Activated naive CD4-positive, alpha-beta T cell treated with Interleukin-2 at 50 U/mL for 16 hours (primary cell): ENCODE measurements at places on chromosomes 5 and 9.

DNA sequence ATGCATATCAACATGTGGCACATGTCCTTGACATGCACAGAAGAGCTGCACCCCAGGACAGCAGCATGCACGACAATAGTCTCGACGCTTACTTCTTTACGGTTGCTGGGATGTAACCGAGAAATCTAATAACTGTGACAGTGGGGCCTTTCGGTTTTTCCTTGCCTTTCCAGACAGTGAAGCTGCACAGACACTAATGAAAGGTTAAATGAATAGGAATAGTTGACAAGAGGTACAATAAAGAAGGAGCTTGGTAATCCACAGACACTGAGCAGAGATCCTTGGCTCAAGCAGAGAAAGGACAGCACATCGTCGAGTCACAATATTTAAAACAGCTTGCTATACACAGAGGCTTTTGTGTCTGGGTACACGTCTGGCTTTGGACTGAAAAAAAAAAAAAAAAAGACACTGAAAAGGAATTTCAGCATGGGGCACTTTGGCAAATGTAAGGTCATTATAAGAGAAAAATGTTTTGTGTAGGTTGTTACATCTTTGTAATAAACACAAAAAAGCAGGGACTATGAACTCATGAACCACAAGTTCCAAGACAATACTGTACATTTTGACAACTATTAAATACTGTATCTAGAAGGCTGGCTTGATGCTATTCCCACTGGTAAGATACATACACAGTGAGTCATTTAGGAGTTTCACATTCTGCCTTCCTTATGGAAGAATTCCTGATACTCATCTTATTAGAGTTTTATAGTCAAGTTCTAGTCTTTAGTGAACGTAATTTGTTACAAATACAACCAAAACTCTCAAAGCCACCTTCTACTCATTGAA lies 5.6 kb downstream of the BNC2 start:
- no peak for DNase-seq

DNA sequence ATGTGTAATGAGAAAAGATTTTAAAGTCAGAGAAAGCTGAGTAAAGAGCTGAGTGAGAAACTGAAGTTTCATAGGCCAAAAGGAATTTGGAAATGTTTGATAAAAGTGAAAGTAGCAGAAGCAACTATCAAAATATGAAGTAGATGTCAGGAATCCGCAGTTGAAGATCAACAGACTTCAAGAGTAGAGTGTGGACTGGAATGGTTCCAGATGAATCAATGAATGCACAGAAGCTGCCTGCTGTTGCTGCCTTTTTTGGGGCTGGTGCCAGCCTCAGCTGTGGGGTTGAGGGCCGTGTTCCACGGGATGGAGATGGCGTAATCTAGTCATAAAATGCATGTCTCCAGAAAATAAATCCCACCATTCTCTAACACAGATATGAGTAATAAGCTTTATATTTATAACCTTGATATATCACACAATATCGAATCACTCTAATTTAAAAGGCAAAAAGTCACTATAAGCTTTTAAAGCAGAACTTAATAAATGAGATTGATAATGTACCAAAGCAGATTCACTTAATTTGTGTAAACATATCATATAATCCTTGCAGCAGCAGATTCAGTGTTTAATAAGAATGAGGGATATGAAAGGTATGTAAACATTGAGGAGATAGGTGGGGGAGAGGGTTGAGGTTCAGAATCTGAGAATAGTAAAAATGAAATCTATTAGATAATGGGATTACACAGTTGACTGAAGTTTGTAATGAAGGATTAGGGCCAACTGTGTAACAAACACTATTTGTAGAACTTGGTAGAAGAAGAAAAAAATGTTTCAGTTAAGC lies 652.3 kb upstream of the FTMT start:
- DNase-seq, result no peak

- no peak for DNase-seq
Measured at GRCh38 chr5:55899344-55899743, 48.2 kb downstream of the IL31RA start.

DNA sequence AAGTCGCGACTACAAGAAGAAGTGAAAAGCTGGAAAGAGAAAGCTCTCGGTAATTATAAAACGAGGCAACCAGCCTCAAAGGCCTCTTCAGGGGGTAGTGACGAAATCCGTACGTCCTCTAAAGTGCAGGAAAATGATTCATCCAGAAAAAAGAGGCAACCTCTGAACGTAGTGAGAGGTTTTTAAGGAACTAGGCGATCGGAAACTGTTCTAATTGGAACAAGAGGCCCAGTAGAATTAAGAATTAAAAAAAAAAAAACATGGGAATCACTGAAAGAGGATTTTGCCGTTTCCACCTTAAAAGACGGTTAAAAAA lies 1.0 kb downstream of the CSNK1A1 start:
- no peak for DNase-seq

DNA sequence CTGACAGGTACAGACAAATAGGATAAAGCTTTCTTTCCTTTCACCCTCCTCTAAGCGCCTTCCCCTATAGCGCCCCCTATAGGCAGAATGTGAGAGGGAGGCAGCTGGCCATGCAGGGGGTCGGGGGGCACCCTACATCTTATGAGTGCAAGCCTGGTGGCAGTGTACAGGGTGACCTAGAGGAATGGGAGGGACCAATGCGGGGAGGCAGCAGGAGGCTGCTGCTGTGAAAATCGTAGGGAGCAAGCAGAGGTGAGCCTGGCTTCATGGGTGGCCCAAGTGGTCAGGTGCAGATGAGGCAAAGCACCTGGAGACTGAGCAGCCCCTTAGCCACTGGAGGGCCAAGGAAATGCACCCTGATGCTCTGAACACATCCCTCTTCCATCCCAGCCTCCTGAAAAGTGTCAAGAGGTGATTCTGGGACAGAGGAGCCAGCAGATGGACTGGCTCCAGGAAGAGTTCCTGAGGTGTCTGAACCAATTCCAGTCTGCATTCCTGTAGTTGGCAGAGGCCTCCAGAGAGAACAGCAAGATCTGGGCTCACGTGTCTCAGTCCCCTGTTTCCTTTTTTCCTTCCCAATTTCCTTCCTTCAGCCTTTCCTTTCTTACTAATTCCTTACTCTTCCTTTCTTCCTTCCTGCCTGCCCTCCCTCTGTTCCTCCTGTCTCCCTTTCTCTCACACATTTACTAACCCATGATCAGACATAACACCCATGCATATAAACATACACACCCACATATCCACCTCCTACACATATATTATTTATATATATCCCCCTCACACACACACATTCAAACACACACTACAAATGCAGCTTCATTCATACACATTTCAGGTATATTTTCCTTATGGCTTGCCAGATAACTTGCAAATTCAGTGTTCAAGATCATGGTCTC lies 32.8 kb upstream of the GALNT10 start:
- no peak for DNase-seq

DNA sequence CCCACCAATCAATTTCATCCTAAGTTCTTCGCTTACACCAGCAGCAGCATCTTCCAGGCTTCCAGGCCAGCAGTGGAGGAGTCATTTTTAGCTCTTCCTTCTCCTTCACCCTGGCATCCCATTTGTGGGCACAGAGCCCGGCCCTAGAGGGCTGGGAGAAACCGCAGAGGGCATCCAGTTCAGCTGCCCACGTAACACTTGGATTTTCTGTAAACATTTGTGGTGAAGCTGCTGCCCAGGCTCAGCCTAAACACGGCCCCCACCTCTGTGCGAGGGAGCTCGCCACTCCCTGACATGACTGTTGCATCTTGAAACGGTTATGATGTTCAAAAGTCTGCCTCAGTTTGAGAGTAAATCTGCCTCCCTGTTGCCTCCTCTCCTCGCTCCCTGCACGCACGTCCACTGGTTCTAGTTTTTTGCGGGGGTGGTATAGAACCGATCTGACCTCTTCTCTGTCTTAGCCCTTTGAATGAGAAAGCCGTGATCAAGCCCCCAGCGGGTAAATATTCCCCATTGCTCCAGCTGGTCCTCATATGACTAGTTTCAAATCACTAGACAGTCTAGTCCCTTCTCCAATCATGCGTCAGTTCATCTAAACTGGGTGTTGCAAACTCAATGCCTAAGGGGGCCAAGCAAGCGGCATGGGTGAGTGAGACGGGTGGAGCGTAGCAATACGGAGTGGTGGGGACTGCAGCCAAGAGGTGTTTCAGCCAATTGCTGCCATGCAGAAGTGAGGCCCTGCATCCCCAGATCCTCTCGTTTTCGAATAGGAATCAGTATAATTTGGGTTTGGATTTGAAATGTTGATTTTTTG lies 34.9 kb upstream of the N4BP3 start:
- DNase-seq, result no peak

- DNase-seq, result no peak
Measured at GRCh38 chr5:122730037-122730436, 44.8 kb upstream of the SNX2 start.

- DNase-seq, result no peak
Measured at GRCh38 chr9:89564346-89564878, 40.4 kb upstream of the GADD45G start.

GRCh38 chr5:168261227-168261571 lies 30.2 kb upstream of the WWC1 start:
- DNase-seq, result no peak

DNA sequence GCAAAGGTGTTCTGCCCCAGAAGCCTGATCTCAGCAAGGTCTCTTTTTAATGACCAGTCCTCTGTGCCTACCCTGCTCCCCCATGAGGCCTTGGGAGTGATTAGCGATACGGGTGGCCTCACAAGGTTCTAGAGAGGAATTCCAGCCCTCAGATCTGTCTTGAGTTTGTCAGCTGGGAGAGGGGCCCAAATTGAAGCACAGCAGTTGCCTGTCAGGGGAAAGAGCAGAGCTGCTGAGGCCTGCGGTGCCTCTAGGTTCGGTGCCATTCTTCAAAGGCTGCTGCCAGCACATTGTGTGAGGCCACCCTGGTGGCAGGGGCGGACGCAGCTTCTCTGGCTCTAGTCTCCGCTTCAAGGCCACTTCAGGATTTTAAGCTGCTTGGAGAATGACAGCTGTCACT lies 85.7 kb upstream of the GRIA1 start:
- no peak for DNase-seq

DNA sequence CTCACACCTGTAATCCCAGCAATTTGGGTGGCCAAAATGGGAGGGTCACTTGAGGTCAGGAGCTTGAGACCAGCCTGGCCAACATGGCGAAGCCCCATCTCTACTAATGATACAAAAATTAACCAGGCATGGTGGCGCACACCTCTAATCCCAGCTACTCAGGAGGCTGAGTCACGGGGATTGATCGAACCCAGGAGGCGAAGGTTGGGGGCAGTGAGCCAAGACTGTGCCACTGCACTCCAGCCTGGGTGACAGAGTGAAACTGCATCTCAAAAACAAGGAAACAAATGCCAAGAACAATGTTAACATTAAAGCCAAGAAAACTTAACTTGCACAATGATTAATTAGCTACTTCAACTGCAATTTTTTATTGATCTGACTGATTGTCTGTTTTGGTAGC lies 202.6 kb downstream of the ARRDC3 start:
- no peak for DNase-seq

- no peak for DNase-seq
Measured at GRCh38 chr5:154059039-154059430, 20.3 kb downstream of the MFAP3 start.

- no peak for DNase-seq
Measured at GRCh38 chr5:107553117-107553555, 117.6 kb downstream of the EFNA5 start.

DNA sequence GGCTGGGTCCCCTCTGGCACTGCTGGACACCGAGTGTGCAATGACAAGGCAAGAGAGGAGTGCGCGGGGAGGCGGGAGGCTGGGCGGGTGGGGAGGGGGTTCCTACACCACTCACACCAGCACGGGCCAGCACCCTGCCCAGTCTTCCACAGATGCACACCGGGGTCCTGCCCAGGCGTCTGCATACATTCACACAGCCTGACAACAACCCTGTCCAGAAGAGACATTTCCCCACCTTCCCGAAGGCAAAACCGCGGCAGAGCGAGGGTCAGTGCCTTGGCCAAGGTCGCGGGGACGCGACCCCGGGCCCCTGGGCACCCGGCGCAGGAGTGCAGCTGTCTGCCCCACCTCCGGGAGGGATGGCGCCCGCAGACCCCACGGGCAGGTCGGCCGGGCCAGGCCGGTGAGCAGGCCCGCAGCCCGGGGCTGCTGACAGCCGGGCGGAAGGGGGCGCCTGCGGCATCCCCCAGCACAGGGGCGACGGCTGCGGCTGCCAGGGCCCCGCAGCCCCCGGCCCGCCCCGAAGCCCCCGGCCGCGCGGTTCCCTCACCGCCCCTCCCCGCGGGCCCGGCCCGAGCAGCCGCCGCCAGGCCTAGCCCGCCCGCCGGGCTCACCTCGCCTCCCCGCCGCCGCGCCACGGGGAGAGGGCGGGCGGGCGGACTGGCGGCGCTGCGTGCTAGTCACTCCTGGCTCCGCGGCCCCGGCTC lies 496 bp downstream of the MAPK9 start:
- DNase-seq, result no peak

DNA sequence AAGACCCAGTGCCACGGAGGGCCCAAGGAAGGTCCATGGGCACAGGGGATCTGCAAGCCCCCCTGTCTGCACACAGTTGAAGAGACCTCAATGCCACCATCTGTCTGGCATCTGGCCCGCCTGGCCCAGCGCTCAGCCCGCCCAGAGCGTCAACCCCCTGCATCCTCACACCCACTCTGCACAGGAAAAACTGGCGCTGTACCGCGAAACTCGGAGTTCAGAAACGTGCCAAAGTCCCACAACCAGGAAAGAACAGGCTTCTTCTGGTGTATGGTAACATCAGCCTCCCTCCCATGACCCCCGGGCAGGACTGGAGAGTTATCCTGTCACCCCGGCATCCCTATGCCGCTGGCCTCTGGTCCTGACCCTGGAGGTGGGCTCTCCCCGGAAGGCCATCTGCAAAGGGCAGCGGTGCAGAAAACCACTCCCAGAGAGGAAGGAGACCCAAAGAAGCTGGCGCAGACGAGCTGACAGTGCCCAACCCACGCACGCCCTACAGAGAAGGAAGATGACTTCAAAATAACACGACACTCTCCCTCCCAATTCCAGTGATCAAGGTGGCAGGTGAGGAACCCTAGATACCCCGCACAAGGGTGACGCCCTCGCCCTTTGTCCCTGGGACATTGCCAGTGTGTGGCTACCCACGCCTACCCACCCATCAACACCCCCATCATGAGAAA lies 18.9 kb downstream of the VAV2 start:
- no peak for DNase-seq

- no peak for DNase-seq
Measured at GRCh38 chr9:16029796-16030363, 477.0 kb downstream of the CCDC171 start.

GRCh38 chr5:98341038-98342032 lies 432.1 kb upstream of the RGMB start:
- no peak for DNase-seq

GRCh38 chr5:91178461-91178860 lies 204.7 kb downstream of the ARRDC3 start:
- DNase-seq, result no peak

DNA sequence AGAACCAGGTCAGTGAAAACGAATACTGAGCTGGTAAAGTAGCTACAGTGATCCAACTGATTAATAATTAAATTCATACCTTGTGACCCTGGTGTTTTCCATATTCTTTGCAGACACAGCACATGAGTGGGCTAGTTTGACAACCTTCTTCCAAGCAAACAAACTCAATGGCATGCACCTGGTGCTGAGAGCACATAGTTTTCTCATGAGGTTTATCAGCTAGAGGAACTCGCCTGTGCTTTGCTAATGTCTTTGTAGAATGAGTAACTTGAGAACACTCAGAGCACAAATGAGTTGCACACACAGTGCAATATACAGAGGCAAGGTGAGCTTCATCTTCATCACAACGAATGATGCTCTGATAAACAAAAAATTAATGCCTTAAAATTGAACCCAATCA lies 12.6 kb downstream of the TRIM23 start:
- DNase-seq, result no peak
